Body of pancreas (tissue), 4 donors: ENCODE measurements at places on chromosomes 11 and 22. TPM values are rescaled to one million over a fixed set of nuclear protein-coding genes. Genes with fewer than 3 reads are reported as not detected.

- H3K36me3 ChIP-seq, result no peaks in the 10 kb centered on the region
- DNase-seq, result no peak
- H3K27me3 ChIP-seq, result no peaks in the 10 kb centered on the region
- peaks cover 60% of the 10 kb centered on the region for H3K4me1 ChIP-seq
- no peak overlapping the region for H3K27ac ChIP-seq
Measured at GRCh38 chr11:76772100-76772782, 10.9 kb upstream of the TSKU start.

GRCh38 chr22:24190159-24190540 lies 8.9 kb downstream of the SUSD2 start:
- no peaks in the 10 kb centered on the region for H3K36me3 ChIP-seq
- no peak overlapping the region for H3K4me3 ChIP-seq
- DNase-seq, result peak; percentile 12
- H3K27me3 ChIP-seq, result no peaks in the 10 kb centered on the region

GRCh38 chr11:83542861-83543260 lies 256.7 kb upstream of the CCDC90B start:
- H3K27me3 ChIP-seq, result no peaks in the 10 kb centered on the region
- H3K4me1 ChIP-seq, result no peaks in the 10 kb centered on the region
- H3K4me3 ChIP-seq, result no peak overlapping the region
- no peaks in the 10 kb centered on the region for H3K36me3 ChIP-seq

GRCh38 chr11:117179048-117179999 lies 781 bp downstream of the SIDT2 start:
- peak; percentile 57 for DNase-seq
- H3K4me3 ChIP-seq, result peak overlapping the region; percentile 78
- H3K27ac ChIP-seq, result peak overlapping the region; percentile 94
- peaks cover 60% of the 10 kb centered on the region for H3K4me1 ChIP-seq
- H3K27me3 ChIP-seq, result no peaks in the 10 kb centered on the region

DNA sequence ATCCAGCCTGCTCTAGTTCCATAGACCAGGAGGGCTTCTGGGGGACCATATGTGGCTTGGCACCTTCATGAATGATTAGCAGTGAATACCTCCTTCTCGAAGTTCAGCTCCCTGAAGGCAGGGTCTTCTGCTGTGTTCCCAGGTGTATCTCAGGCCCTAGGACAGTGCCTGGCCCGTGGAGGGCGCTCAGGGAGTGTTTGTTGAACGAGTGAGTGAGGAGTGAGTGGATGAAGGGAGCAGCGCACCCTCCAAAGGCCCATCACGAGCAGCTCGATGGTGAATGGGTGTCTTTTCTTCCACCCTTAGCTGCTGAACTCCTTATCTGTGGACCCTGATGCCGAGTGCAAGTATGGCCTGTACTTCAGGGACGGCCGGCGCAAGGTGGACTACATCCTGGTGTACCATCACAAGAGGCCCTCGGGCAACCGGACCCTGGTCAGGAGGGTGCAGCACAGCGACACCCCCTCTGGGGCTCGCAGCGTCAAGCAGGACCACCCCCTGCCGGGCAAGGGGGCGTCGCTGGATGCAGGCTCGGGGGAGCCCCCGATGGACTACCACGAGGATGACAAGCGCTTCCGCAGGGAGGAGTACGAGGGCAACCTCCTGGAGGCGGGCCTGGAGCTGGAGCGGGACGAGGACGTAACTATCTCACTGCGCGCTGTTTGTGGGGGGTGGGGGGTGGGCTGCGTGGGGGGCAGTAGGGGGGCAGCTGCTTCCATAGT lies 9.5 kb downstream of the ANO1 start:
- peaks cover 19% of the 10 kb centered on the region for H3K4me1 ChIP-seq
- no peak overlapping the region for H3K27ac ChIP-seq
- H3K4me3 ChIP-seq, result no peak overlapping the region

APOA1 gene
- 1.0 TPM for total RNA-seq

OR52D1 gene
- total RNA-seq, result not detected

RASSF10 gene
- not detected for total RNA-seq

ZDHHC8 gene
- 20.0 TPM for total RNA-seq

GSTT2B gene
- total RNA-seq, result 16.5 TPM
